ENCODE measurements at places on chromosomes 3 and 15.

DNA sequence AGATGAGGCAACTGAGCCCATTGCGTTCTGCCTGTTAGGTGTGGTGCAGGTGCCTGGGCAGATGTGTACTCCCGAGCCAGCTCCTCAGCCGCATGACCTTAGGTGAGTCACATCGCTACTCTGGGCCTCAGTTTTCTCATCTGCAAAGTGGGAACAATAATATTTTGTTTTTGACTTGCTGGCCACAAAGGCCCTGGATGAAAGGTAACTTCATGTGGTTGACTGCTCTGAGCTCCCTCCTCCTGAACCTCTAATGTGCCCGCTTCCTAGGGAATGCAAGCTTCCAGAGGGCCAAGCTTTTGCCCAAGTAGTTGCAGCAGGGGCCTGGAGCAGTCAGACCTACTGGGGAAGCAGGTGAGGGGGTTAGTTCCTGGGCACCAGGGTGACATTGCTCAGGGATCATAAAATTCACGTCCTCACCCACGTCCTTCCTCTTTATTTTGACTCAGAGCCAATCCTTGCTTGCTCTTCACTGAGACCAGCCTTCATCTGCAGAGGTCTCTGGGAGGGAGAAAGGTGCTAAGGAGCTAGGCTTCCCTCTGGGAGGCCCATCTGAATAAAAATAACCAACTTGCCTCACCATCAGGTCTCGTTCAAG lies 149.0 kb upstream of the TLE3 start:
- DNase-seq: no peak

DNA sequence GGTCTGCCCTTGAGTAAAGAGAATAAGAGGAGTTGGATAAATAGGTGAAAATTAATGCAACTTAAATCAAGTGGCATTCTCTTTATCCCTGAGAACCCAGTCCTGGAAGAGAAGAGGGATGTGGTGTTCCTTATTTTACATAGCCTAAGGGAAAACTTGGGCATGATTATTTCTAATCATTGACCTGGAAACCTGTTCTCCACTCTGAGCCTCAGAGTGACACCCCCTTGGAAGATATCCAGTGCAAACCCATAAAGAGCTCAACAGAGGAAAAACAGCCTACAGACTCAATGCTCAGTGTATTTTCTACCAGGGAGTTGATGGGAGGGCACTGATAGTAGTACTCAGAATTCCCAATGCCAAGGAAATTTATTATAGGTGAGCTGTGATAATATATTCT lies 22.0 kb downstream of the SLC15A2 start:
- no peak for DNase-seq

GRCh38 chr15:97706059-97706458 lies 254.4 kb upstream of the ARRDC4 start:
- DNase-seq: no peak

DNA sequence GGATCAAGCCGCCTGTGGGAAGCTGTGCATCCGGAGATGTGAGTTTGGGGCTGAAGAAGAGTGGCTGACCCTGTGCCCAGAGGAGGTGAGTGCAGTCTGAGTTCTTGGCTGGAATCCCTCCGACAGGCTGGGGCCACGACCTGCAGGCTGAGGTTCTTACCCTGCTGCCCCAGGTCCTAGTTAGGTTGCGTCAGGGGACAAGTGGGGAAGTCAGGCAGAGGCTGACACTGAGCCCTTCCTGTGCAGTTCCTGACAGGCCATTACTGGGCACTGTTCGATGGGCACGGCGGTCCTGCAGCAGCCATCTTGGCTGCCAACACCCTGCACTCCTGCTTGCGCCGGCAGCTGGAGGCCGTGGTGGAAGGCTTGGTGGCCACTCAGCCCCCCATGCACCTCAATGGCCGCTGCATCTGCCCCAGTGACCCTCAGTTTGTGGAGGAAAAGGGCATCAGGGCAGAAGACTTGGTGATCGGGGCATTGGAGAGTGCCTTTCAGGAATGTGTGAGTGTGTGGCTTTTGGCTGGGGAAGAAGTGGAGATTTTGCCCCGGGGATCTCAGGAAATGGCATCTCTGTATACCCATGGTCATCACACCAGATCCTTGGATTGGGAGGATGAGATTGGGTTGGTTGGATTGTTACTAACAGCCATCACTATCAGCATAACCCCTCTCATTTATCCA lies 1.3 kb downstream of the PPM1M start:
- no peak for DNase-seq

DNA sequence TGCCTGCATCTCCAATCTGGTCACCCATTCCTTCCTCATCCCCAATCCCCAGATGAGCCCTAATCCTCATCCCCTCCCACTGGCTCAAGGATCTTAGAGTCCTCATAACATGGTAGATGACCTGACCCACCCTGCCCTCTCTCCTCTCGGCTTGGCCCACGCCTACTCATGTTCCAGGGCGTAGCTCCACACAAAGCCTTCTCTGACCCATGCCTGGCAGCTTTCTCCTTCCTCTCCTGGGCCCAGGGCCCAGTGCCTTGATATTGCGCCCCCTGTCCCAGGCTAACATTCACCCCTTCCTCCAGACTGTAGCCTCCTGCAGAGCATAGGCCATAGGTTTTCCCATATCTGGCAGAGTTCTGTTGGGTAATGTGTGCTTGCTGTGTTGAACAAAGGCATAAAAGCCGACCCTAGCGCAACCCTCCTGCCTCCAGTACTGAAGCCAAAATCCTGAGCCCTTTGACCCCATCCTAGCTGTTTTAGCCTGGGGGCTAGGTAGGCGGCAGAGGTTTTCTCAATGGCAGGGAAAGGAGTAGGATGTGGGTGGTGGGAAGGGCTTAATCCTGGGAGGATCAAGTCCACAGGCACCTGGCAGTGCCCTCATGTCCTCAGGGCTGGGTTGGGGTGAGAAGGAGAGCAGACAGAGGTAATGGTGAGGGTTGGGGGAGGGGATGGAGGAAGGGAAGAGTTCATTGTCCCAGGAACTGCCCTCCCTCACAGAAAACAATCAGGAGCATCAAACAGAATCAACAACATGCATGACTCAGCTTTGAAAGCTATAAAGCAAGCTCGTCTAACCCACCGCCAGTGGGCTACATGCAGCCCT lies 35.5 kb downstream of the MESD start:
- no peak for DNase-seq

GRCh38 chr3:179149406-179149867 lies 1.3 kb downstream of the PIK3CA start:
- peak; percentile 46 for DNase-seq

GRCh38 chr3:190338717-190339116 lies 16.5 kb upstream of the CLDN1 start:
- no peak for DNase-seq

DNA sequence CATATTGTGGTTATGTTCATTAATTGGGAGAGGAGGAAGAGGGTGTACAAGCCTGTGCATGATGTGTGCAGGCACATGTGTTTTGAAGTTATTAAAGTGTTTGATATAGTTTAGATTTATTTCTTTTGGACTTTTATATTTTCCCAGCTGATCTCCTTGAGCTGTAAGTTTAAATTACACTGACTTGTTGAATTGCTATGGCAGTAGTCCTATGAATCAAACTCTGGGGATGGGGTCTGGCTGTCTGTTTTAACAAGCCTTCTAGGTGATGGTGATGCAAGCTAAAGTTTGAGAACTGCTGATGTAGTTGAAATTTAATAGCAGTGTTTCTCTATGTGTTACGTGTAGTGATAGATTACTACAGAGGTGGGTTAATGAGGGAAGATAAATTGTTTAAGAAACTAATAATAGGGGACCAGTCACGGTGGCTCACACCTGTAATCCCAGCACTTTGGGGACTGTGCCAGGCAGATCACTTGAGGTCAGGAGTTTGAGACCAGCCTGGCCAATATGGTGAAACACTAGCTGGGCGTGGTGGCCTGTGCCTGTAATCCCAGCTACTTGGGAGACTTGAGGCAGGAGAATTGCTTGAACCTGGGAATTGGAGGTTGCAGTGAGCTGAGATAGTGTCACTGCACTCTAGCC lies 7.0 kb downstream of the ARIH1 start:
- no peak for DNase-seq

- no peak for DNase-seq
These were observed 190.7 kb downstream of the RORA start for GRCh38 chr15:61038387-61038786.

GRCh38 chr15:33440900-33441299 lies 130.1 kb downstream of the RYR3 start:
- DNase-seq: no peak

DNA sequence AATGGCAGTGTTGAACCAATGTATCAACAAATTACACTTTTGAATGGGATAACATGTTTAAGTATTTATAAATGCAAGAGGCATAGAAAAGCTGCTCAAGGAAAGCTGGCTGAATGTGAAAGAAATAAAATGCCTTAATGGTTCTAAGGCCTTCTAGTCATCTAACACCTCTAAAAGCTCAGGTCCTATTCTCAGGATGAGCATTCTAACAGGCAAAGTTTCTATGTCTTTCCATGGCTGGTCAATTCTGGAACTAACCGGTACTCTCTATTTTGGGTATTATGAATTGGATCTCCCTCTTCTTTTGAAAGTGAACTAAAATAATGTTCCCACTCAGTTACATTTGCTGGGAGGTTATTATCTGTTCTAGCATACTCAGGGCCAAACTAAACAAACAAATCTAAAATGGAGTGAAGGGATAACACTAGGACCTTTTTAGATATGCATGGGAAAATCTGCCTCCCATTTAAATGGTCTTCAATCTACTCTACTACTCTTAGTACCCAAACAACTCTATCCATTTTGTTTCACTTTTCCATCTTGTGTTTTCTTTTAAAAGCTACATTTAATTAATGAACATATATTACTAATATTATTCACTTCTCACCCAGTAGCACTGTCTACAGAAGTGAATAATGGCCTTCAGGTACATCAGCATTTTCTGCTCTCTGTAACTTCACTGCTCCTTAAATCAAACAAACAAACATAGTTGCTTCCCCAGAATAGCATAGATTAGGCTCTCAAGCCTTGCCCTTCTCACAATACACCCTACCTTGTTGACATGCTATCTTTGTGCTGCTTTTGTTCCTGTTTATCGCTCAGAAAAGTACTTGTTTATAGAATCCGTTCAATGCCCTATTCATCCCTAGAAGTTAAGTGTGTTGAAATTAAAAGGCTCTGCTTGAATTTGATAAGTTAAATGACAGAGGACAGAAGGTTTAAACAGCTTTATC lies 46.4 kb downstream of the CBLB start:
- no peak for DNase-seq

DNA sequence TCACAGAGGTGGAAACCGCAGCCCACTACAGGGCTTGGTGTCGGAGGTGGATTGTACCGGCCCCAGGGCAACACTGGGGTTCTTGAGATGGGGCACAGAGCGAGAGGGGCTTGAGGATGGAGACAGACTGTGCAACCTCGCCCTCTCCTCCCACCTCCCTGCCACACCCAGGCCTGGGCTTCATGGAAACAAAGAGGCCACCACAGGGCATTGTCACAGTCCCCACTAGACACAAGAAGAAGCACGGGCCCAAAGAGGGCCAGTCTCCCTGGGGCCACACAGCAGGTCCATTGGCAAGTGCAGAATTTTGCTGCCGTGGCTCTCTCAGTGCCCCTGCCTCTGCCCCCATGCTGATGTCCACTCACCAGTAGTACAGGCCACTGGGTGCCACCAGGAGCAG lies 4.1 kb upstream of the CALML4 start:
- DNase-seq: no peak

Data from central memory CD4-positive, alpha-beta T cell (primary cell).